ENCODE measurements at places on chromosomes 16 and 17.

DNA sequence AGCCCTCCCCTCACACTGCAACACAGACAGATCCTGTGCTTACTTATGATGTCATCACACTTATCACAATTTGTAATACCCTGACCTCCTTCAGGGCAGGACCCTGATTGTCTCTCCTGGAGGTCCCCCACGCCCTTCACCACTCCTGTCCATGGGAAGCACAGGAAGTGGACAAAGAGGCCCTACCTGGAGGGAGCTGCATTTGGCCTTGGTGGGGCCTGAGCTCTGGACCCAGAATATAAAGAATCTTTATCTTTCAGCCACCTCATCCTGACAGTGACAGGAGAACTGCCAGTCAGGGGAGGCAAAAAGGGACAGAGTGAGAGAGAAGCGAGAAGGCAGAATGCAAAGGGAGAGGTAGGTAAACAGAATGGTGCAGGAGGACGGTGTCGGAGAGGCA lies 303.4 kb upstream of the N4BP1 start:
- no peak for DNase-seq

DNA sequence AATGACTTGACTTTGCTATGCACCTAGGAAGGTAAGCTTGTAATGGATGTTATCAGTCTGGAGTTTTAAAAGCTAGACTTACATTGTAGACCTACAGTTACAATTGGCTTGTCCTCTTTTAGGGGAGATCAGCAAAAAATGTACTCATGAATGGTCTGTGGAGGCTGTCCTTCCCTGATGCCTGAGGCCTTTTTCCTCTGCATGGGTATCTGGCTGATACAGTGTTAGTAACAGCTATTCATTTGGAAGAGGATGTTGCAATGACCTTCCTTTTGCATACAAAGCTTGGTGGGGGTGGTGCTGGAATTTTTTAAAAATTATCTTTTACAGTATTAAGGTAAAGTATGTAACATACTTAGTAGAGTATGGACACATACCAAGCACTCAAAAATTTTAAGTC lies 525.5 kb downstream of the KIF2B start:
- no peak for DNase-seq

DNA sequence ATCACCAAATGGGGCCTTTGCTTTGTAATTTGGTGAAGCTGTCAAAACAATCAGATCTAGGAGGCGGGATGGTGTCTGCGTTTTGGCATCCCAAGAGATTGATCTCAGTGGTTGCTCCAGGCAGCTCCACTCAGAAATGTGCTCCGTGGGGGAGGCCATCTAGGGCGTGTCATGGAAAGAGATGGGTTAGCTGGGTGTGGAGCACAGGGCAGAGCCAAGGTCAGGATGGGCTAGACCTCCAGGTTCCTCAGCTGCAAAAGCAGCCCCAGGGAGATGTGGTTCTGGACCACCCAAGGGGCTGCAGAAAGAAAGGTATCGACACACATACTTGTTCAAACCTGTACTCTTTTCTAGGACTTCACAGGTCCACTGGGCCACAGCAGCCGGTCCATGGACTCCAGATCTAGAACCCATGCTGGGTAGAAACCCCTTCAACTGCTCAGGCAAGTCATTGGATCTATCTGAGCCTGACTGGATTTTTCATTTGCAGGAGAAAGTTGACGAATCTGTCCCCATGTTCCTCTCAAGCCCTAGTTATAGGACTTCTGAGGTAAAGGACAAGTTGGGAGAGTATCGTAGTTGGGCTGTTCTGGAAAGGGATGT lies 270.2 kb upstream of the RPL38 start:
- no peak for DNase-seq

DNA sequence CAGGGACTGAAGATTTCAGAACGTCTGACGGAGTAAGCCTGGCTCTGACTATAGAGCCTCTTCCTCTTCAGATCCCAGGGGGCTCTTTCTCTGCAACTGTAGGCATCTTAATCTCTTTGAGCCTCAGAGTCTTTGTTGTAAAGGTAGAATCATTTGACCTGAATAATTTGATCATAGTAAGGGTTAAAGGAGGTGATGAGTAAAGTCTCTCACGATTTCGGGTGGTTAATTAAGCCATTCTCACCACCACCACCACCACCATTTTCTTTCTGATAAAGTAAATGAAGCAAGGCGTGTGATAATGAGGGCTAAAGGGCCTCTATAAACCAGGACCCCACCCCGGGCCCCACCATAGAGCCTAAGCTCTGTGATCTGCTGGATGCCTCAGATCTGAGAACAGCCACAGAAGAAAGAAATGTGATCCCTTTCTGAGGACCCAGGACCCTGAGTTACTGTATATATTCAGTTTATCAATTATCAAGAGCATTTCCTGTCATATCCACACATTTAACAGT lies 33.0 kb upstream of the ADAMTS18 start:
- DNase-seq: no peak

- no peak for DNase-seq
These were observed 1.2 kb downstream of the ARHGAP17 start for GRCh38 chr16:25013751-25014499.

All from NCI-H1436 (cell line).